ENCODE measurements at places on chromosomes 5 and 9.

DNA sequence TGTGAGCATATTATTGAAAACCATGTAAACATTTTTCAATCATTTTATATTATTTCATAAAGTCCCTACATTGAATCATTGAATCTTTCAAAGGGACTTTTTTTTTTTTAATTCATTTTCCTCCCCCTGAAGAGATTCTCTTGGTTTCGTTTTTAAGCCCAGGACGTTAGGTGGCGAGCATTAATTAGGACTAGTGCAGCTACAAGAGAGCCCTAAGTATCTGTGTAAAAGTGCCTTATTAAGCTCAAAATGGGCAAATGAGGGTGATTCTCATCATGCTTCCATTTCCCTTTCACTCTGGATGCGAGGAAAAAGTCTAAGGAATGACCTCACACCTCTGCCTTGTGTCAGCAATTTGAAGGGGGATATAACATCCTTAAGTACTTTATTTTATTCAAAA, 517.9 kb upstream of the ITGA1 start:
- DNase-seq: no peak

- no peak for DNase-seq
Observed at GRCh38 chr5:176362233-176362490, 598 bp upstream of the KIAA1191 start.

DNA sequence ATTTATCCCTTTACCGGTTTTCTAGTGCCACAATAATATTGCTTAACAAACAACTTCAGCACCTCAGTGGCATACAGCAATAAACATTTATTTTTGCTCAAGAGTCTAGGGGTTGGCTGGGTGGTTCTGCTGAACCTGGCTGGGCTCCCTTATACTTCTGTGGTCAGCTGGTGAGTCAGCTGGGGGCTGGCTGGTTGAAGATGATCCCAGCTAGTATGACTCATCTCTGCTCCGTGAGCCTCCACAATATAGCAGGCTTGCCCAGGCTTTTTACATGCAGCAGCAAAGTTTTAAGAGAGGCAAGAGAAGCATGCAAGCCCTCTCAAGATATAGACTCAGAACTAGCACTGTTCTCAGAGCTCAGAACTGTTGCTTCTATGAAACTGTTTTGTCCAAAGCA, 523.5 kb upstream of the CLINT1 start:
- no peak for DNase-seq

DNA sequence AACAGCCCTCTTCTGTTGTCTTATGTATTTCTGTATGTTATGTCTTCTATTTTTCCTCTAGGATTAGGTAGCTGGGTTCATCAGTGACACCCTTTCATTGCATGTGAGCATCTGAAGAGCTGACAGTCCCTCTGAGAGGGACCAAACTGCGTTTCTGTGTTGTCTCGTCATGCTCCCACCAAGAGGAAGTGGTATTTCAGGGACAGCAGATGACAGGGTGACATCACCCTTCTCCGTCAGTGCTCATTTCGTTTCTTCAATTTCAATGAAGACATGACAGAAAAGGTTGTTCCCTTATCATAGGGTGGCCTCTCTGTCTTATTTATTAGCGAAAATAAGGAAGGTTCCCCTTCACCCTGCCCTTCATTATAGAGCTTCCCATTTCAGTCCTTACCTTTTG, 225.9 kb upstream of the NR4A3 start:
- no peak for DNase-seq

DNA sequence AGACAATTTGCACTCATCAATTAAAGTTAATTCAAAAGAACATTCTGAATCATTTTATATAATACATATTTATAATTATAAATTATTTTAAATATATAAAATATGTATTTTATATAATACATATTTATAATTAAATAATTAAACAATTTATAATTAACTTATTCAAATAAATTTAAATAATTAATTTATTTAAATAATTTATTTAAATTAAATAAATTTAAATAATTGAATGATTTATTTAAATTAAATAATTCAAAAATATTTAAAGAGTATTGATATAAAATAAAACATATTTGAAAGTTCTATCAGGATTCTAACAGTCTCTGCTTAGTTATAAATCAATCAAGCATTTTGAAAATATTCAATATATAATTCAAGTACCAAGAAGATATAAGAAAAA, 775.5 kb upstream of the CTNND2 start:
- no peak for DNase-seq

GRCh38 chr9:78354989-78355388, 58.1 kb downstream of the PSAT1 start:
- DNase-seq: no peak

DNA sequence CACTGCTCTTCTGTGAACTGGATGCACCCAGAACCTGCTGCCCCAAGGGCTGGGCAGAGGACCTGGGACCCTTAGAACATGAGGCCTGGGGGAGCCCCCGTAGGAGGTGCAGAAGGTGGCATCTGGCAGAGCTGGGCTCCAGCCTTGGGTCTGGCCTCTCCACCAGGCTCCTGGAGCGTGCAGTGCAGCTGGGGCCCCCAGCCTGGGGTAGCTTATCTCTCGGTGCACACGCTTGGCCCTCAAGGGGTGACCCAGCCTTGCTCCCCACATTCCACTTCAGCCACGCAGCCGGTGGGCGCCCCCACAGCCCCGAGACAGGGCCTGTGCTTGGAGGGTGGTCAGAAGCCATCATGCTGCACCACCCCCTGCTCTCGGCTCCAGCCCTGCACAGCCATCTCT, 5.6 kb upstream of the NR5A1 start:
- DNase-seq: no peak

GRCh38 chr5:38515646-38516045, 40.8 kb downstream of the LIFR start:
- no peak for DNase-seq

DNA sequence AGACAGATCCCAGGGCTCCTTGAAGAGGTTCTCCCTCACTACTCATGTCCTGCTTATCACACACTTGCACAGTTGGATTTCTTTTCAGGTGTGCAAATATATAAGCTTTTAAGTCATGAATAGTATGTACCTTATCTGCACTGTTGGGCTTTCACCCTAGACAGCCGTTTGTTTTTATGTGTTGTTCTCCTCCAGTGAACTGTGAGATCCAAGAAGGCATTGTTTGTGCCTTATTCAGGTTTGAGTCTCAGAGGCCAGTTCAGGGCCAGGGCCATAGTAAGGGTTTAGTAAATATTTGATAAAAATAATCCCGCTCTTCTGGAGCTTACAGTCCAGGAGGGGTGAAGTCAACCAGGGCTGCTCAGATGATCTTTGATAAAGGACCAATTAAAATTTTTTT, 480.0 kb downstream of the TMEM38B start:
- DNase-seq: no peak

GRCh38 chr9:90735952-90736351, 65.7 kb upstream of the SYK start:
- DNase-seq: no peak

- no peak for DNase-seq
Observed at GRCh38 chr5:145247745-145248040, 587.4 kb downstream of the PRELID2 start.

GRCh38 chr9:119365291-119366027, 3.8 kb downstream of the BRINP1 start:
- DNase-seq: no peak

- peak; percentile 45 for DNase-seq
Observed at GRCh38 chr9:129139993-129140396, 28.8 kb downstream of the PTPA start.

GRCh38 chr5:172715421-172715780, 55.6 kb downstream of the DUSP1 start:
- no peak for DNase-seq

DNA sequence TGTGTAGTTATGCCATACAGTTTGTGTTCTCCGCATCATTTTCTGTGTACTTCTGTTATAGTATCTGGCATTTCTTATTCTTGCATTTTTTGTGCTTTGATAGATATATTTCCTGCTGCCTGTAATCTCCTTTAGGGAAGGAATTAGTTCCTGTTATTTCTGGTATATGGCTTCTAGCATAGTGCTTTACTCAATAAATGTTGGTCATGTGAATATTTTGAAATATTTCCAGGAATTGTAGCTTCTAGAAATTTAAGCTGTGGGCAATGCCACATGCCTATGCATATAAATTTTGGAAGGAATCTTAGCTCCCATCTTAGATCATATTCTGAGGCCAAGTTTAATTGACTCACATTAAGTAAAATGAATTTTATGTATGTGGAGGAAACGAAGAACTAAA, 11.5 kb upstream of the PRRC1 start:
- no peak for DNase-seq

- no peak for DNase-seq
Observed at GRCh38 chr5:154756009-154756867, 1.1 kb downstream of the LARP1 start.

GRCh38 chr5:147573211-147573610, 63.3 kb upstream of the DPYSL3 start:
- DNase-seq: no peak

- no peak for DNase-seq
Observed at GRCh38 chr5:135569755-135570452, 8.9 kb downstream of the CXCL14 start.

DNA sequence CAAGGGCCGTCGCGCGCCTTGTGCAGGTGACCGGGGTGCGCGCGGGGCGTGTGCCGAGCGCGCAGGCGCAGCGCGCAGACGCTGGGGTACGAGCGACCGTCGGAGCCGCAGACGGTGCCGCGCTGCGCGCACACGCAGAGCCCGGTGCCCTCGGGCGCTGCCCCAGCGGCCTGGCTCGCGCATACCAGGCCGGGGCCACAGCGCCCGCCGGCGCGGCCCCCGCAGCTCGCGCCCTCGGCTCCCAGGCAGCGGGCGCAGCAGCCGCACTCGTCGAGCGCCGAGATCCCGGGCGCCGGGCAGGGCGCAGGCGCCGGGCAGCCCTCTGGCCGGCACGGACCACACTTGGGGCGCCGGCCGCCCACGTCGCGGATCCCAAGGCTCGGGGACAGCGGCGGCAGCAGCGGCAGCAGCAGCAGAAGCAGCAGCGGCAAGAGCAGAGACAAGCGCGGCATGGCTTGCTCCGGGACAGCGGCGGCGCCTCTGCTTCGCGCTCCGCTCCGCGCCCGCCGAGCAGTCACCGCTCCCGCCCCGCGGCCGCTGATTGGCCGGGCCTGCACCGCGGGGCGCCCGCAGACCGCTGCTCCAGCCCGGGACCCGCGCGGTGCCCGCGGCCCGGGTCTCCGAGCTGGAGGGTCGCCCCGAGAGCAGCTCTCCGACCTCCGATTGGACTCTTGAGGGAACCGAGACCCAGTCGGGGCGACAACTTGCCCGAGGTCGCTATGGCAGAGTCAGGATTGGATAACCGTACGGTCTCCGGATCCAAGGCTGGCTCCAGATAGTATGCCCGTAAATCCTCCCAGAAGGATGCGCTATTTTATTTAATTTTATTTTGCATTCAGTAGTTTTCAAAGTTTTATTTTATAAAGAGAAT, at the start of gene IGFBPL1:
Gene IGFBPL1 (minus strand): TSS at position 482 of the 871 bp plus-strand sequence. CDS start 30 bp downstream, at position 452.
- DNase-seq: no peak

GRCh38 chr5:118043531-118043930, 944.8 kb downstream of the DTWD2 start:
- no peak for DNase-seq

GRCh38 chr5:97134634-97135033, 7.8 kb downstream of the LIX1 start:
- no peak for DNase-seq

GRCh38 chr9:27457445-27457844, 66.6 kb upstream of the IFNK start:
- DNase-seq: no peak

- no peak for DNase-seq
Observed at GRCh38 chr5:37842048-37842447, 2.2 kb upstream of the GDNF start.

- DNase-seq: no peak
Observed at GRCh38 chr5:23877847-23878246, 370.4 kb downstream of the PRDM9 start.

DNA sequence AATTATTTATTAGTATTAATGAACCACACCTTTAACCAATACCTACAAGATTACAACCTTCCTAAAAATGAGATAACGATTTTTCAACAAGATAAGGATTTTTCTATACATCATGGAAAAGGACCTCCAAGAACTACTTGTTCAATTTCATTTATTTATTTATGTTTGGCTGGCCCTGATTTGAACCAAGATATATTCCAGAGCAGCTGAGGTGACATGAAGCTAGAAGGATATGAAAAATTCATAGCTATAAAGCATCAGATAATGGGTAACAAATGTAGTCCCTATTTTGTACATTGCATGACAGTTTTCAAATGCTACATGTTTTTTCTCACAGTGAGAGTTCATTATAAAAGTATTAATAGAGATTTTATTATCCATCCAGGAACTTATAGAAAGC, 798.5 kb upstream of the ARRDC3 start:
- no peak for DNase-seq

GRCh38 chr5:37685816-37686215, 154.0 kb downstream of the GDNF start:
- DNase-seq: no peak

GRCh38 chr5:4005335-4005734, 409.7 kb downstream of the IRX1 start:
- DNase-seq: no peak

DNA sequence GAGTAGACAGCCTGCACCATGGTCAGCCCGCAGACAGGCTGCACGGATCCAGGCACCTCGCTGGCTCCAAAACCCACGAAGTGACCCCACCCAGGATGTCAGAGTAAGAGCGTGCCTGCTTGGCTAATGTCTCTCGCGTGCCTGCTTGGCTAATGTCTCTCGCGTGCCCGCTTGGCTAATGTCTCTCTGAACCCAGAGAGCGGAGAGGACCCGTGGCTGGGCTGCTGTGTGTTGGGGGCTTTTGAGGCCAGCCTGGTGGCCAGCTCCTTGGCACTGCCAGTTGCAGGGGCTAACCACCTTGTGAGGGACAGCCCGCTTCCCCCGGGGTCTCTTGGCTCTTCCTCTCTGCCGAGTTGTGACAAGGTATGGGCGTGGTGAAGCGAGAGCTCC, 8.9 kb upstream of the RXRA start:
- DNase-seq: no peak

DNA sequence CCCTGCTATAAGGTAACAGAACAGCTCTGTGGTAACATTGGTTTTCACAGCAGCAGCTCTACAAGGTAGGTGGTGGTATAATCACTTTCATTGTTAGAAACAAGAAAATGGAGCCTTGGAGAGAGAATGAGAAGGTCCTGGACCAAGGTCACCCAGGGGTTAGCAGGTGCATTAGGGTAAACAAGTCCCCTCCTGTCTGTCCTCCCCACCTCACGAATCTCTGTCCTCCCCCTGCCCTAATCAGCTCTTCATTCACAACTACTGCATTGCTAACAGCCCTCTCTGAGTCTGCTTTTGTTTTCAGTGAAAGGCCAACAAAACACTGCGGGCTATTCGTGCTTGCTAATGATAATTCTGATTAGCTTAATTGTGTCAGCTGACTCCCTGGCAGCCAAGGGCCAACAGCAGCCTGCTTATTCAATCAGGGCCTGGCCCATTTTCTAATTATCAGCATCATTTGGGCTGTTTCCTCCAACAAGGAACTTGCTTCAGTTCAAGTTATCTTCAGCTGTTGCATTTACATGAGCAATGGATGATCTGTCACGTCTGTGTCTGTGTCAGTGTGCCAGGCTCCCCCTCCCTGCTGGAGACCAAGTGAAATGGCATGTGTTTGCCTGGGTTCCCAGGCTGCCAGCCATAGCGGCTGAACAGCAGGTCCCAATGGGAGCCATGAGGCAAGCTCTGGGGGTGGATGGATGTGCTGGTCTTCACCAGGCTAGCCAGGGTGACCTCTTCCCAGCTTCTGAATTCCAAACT, 56.7 kb upstream of the EQTN start:
- no peak for DNase-seq

Measured in stimulated activated CD8-positive, alpha-beta memory T cell treated with anti-CD3 and anti-CD28 coated beads, Interleukin-15, amount 100 ng/mL, for 1 hour (primary cell).